ENCODE measurements at places on chromosomes 16 and 17. TPM values are rescaled to one million over a fixed set of nuclear protein-coding genes. Genes with fewer than 3 reads are reported as not detected.

DNA sequence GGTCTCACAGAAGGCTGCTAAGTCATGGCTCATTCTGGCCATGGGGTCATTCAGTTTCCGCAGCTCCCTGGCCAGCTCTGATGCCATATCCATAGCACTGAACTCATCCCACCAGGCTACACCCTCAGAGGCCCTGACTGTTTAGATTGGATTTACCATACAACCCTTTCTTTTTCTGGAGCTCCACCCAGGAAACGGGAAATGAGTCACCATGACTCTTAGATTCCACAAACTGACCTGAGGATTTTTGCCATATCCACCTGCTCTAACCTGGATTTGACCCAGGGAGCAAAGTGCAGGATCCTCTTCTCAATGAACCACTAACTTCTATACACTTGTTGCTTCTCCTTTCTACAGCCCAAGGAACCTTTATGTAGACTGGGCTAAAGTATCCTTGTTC is 20.3 kb upstream of the CALB2 start:
- DNase-seq = no peak

DNA sequence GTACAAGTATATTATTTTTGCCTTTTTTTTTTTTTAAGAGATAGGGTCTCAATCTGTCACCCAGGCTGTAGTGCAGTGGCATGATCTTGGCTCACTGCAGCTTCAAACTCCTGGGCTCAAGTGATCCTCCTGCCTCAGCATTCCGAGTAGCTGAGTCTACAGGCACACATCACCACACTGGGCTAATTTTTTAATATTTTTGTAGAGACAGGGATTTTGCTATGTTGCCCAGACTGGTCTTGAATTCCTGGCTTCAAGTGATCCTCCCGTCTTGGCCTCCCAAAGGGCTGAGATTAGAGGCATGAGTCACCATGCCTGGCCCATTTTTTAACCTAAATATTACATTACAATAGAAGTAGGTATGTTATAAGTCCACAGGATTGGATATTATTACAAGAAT is 3.2 kb downstream of the TERB1 start:
- no peak for DNase-seq

- no peak for DNase-seq
Measured at GRCh38 chr17:17075125-17075781, 33.0 kb downstream of the MPRIP start.

DNA sequence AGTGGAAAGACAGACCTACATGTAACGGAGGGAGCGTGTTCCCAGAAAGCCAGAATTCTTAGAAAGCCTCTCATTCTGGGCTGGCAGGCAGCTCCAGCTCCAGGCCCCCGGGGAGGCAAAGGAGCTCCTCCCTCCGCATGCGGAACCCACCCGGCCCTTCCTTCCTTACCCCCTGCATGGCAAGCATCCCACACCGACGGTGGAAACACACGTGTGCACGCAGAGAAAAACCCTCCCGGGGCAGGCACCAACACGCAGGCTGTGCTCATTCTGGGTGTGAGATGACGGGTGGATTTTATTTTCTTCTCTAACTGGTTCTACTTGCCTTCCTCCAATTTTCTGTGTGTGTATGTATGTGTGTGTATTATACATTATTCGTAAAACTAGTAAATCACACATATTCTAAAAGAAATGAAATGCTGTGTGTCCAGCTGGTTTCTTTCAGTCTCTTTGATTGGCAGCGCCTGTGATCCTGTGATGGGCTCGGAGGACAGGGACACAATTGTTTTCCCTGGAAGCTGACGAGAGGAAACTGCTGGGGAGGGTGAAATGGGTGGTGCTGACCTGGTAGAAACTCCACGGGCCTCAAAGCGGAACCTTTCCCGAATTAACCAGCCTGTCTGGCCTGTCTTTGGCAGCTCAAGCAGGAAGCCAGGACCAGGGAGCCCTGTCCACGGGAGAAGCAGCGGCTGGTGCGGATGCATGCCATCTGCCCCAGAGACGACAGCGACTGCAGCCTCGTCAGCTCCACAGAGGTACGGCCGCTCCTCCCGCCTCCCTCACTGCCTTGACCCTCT is 22.2 kb downstream of the CARD14 start:
- no peak for DNase-seq

DNA sequence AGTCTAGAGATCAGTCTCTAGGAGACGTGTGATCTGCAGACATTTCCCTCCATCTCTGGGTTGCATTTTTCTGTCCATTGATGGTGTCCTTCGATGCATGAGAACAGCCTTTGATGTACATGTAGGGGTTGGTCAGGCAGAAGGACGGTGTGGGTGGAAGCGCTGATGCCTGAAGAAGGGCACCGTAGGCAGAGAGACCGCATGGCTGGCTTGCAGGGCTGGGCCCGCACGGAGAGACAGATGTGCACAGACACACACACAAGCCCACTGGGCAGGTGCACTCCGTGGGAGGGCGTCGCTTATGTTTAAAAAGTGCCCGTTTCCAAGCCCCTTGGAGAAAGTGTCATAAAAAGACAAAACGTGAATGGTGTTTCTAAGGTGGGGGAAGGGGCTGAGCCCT is 15.7 kb upstream of the WFIKKN1 start:
- DNase-seq = no peak

Gene MYH2
- not detected for polyA plus RNA-seq

Gene HOXB4
- polyA plus RNA-seq = not detected

GRCh38 chr17:6508519-6509030 is 47.8 kb downstream of the PITPNM3 start:
- no peak for DNase-seq

Gene ZSCAN10
- not detected for polyA plus RNA-seq

DNA sequence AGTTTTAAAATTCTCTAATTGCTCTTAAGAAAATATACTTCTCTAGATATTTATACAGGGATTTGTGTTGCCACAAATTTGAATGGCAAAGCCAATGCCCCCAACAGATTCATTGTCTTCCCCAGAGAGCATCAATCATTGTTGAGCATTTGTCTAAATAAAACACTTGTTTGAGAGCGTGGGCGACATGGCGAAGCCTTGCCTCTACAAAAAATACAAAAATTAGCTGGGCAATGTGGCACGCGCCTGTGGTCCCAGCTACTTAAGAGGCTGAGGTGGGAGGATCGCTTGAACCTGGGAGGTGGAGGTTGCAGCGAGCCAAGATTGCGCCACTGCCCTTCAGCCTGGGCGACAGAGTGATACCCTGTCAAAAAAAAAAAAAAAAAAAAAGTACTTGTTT is 13.4 kb upstream of the SRSF1 start:
- DNase-seq = no peak

- DNase-seq = no peak
Measured at GRCh38 chr16:85329059-85329812, 217.0 kb upstream of the CIBAR2 start.

GRCh38 chr16:28974007-28974436 is 556 bp upstream of the SPNS1 start:
- no peak for DNase-seq

DNA sequence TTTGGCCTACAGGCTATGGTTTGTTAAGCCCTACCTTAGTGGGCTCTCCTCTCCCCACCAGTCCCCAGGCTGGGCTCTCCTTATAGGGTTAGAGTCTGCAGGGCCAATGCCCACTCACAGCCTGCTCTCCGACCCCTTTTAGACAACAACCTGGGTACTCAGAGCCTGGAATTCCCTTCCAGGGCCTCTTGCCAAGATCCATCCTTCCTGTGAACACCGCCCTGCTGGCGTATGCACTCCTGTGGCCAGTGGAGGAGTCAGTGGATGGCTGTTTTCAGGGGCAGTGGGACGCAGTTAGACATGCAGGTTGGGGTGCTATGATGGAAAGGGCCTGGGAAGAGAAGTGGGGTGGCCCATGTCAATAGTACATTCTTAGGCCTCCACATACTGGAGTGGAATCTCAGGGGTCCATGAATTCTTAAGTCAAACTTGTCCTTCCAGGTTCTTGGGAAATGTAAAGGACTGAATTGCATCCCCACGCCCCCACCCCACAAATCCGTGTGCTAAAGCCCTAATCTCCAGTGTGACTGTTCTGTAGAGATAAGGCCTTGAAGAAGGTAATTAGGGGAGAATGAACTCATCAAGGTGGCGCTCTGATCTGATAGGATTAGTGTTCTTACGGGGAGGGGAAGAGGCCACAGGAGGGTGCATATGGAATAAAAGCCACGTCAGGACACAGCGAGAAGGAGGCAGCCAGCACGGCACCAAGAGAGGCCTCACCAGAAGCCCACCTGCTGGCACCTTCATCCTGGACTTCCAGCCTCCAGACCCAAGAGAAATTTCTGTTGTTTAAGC is 81.6 kb upstream of the CACNG5 start:
- no peak for DNase-seq

GRCh38 chr17:55423535-55423934 is 1.9 kb upstream of the MMD start:
- DNase-seq = no peak

DNA sequence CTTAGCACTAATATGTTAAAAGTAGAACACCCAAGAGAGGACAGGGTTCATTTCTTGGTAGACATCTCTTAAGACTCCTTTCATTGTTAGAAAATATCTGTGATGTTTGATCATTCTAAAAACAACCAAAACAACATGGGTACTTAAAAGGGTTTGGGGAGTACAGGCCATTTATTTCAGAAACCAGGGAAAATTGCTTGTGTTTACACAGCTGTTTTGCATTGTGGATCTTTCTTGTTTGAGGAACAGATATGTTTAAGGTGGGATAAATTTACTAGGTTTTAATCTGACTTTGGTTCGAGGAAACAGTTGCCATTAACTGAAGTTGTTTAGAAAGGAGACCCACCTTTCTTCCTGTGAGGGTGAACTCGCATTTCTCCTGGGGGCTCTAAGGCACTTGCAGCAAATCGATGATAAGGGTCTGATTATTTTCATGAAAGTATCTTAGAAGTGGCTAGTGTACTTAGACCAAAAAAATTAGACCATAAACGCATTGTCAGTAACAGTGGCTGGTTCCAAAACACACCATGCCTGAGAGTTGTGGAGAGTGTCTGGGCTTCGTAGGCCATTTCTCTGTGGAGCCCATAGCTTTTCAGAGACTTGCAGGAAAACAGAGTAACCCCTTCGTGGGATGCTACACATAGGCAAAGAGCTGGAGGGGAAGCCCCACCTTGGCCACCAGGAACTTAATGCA is 17.6 kb downstream of the CLUAP1 start:
- DNase-seq = no peak

GRCh38 chr17:4706121-4706520 is 2.2 kb upstream of the PELP1 start:
- DNase-seq = no peak

DNA sequence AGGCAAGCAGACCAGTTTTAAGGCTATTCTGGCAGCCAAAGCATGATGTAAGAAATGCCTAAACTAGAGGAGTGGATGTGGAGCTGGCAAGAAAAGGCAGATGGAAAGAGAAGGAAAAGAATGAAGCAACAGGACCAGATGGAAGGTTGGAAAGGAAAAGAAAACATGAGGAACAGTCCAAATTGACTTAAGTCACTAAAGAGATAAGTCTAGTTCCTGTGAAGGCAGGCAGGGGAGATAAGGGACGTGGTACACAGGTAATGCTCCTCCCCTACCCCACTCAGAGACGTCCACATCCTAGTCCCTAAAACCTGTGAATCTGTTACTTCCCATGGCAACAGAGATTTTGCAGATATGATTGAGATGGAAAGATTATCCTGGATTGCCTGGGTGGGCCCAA is 43.5 kb downstream of the TEX2 start:
- DNase-seq = no peak

GRCh38 chr16:29011112-29011511 is 26.3 kb downstream of the LAT start:
- no peak for DNase-seq

Gene KCNH4
- not detected for polyA plus RNA-seq

DNA sequence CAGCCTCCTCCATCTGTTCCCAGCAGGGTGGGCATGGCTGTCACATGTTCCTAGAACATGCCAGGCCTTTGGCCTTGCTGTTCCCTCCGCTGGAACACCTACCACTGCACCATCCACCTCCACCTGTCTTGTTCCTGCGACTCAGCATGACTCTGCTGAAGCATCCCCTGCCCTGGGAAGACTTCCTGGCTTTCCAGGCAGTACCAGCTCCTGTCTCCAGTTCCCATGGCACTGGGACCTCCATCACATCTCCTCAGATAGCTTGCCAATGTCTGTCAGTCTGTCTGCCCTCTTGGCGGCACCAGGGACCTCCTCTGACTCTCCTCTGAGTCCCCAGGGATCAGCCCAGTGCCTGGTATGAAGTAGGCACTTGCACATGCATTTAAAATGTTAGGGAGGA is 15.7 kb downstream of the PDP2 start:
- DNase-seq = no peak

Gene CAPN15
- 11.0 TPM for polyA plus RNA-seq

- no peak for DNase-seq
Measured at GRCh38 chr17:3497101-3497500, 21.3 kb downstream of the ASPA start.

DNA sequence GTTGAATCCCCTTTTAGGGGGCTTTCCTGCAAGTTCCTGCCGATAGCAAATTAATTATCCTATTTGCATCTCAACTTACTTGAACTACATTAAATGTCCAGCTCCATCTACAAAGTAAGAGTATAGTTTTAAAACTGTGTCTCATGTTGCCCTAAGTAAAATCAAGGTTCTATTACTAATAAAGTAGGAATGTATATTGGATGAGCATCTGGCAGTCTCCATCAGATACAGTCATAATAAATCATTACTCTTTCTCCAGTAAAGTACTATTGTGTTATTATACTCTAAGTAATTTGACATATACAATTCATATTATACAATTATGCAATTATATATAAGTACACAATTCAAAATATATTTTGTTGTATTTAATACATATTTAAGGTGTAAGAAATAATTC is 249.3 kb downstream of the CEP112 start:
- DNase-seq = no peak

GRCh38 chr17:77535435-77535834 is 394.7 kb downstream of the SEC14L1 start:
- no peak for DNase-seq

DNA sequence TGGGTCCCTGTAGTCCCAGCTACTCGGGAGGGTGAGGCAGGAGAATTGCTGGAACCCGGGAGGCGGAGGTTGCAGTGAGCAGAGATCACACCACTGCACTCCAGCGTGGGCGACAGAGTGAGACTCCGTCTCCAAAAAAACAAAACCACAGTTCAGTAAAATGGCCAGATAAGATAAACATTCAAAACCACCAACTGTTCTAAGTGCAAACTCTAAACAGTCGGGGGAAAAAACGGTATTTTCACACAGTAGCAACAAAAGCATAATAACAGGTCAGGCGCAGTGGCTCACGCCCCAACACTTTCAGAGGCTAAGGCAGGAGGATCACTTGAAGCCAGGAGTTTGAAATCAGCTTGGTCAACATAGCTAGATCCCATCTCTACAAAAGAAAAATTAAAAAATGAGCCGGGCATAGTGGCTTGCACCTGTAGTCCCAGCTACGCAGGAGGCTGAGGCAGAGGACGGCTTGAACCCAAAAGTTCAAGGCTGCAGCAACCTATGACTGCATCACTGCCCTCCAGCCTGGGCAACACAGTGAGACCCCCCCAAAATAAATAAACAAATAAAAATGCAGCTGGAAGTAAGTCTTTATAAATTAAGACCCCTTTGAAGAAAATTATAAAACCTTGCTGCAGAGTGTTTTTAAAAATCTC is 10.8 kb upstream of the HASPIN start:
- no peak for DNase-seq

Gene SMIM36
- polyA plus RNA-seq = not detected

Gene HOXB9
- polyA plus RNA-seq = not detected

Gene PYY
- polyA plus RNA-seq = not detected
